ENCODE measurements at places on chromosomes 5 and 9.

- no peak for DNase-seq
Measured at GRCh38 chr9:36161187-36161586, 8.0 kb upstream of the CCIN start.

DNA sequence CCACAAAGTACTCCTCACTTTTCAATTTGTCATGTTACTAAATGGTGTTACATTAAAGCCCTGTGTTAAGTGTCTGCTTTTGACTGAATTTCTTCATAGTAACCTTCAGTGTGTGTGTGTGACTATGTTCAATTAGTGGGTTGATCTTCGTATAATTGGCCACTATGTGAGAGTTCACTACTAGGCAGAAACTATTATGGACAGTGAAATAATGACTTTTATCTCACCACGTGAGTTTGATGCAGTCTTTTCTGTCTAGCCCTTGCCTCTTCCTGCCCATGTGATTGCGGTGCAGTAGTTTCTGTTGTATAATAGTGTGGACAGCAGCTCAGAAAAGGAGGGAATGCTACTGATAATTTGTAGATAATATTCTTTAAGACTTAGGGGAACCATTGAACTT, 1.8 kb upstream of the MAML1 start:
- no peak for DNase-seq

DNA sequence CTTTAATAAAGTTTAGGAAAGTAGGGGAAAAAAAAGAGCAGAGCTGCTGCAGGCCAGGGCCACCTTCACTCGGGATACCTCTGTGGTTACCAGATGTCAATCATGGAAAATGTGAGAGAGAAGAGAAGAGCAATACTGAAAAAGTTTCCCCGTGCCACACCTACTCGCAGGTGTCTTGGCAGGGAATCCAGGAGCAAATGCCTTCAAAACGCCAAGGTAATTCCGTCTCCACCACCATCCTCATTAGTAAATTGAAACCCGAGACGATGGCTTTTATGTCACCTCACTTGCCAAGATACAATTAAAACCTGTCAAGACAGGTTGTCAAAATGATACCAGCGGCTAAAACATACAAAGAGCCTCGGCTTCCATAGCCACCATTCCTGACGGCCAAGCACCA, 49.7 kb downstream of the FAM81B start:
- DNase-seq: no peak

GRCh38 chr5:132054697-132055440, 5.6 kb upstream of the IL3 start:
- DNase-seq: no peak

- DNase-seq: no peak
Measured at GRCh38 chr9:70043285-70043684, 363 bp upstream of the MAMDC2 start.

- no peak for DNase-seq
Measured at GRCh38 chr5:8157320-8157822, 288.4 kb downstream of the MTRR start.

GRCh38 chr5:72694856-72695255, 121.6 kb upstream of the TNPO1 start:
- DNase-seq: no peak

DNA sequence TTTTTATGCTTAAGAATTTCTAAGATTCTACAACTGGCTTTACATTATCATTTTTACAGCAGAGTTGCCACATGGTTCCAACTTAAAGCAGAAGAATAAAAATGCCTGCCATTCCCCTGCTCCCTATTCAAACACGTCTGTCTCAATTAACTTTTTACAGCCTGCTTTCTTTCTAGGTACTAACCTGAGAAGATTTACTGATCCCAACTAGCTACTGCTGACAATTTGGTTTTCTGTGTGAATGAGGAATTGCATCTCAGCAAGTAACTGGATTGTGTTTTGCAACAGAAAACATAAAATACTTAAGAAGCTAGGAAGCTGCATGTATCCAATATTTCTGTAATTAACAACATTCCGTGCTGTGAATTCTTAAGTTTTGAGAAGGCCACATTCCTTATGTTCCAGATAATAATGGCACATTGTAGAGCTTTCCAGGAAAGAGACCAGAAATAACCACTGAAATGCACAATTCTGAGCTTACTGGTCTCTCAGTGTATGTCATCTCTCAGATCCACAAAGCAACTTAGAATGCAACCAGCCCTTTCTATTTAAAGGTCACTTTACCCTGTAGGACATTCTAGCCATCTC, 306.8 kb upstream of the NMUR2 start:
- no peak for DNase-seq

GRCh38 chr5:169909945-169910344, 70.3 kb downstream of the INSYN2B start:
- no peak for DNase-seq

- DNase-seq: no peak
Measured at GRCh38 chr5:38601133-38601862, 44.9 kb upstream of the LIFR start.

DNA sequence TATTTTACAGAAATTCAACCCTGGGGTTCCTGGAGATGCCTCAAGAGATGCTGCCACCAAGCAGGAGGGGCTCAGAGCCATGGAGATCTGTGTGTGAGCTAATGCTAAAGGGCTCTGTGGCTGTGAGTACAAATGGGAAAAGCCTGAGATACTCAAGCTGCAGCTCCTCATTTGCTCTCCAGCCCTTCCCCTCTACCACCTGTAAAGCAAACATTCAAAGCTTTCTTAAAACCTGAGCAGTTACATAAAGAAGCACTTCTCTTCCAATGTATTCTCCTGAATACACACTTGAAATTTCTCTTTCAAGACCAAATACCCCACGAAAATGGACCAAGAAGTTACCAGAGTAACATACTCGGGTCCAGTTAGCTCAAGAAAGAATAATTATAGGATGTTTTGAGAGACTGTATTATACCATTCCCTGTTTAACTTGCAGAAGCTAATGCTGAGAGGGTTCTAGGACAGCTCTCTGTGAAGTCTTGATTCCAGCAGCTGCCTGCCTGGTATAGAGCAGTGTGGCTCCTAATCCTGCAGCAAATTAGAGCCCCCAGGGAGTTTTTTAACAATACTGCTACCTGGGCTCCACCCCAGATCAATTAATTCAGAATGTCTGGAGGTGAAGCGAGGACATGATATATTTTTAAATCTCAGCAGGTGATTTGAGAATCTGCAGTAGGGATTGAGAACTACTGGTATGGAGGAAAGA, 21.1 kb downstream of the RGS7BP start:
- DNase-seq: no peak

DNA sequence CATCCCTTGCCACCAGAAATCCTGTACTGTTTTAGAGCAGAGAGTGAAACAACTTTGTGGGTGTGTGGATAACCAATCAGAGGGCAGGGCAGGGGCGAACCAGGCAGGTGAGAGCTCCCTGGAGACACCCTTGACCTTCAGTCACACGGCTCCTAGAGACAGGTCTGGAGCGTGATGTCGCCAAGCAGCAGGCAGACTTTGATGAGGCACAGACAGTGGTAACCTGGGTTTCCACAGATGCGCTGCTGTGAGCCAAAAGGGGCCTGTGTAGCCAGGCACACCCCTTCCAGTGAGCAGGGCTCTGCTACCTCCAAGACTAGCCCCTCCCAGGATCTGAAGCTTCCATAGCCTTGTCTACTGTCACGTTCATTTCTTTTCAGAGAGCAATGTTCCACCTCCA, 317.8 kb upstream of the ADCY2 start:
- DNase-seq: no peak
